Cerebellar nuclear complex (tissue), 1 donor: ENCODE measurements at places on chromosomes 16 and 17.
A peak's percentile ranks its signal among the peaks of the same experiment; 100 is the strongest.

- DNase-seq = no peak
These were observed 139.4 kb downstream of the C16orf78 start for GRCh38 chr16:49513040-49513439.

GRCh38 chr17:50513495-50513894, 5.3 kb downstream of the MYCBPAP start:
- no peak for DNase-seq

- no peak for DNase-seq
These were observed 9.2 kb downstream of the C17orf67 start for GRCh38 chr17:56824503-56824902.

DNA sequence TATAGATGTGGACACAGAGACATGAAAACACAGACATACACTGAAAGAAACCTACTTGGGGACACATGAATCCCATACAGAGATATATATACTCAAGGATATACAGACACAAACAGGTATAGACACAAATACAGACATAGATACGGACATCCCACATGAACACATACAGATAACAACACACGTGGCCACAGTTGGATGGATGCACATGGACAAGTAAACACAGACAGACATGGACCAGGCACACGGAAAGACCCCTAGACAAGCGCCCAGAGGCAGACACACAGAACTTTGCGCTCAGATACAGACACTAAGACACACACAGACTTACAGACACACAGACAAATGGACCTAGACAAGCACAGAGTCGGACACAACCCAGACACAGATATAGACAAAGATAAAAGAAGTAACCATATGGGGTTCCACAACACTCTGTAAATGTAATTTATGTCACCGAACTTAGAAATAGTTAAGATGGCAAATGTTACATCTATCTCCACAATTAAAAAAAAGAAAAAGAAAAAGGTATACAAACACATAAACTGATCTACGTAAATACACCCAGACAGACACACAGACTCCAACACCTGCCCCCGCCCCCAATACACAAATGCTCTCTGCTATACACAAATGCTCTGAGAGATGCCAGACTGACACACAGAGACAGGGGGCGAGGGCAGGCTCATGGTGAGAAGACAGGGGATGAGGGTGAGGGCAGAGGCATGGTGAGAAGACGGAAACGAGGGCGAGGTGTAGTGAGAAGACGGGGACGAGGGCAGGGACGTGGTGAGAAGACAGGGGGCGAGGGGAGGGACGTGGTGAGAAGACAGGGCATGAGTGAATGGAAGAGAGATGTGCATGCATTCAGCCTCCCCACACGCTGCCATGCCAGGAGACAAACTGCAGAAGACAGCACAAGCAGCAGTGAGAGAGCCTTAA, 118.3 kb downstream of the SMG6 start:
- no peak for DNase-seq

GRCh38 chr16:3098459-3099394, at the start of gene ZSCAN10:
Gene ZSCAN10 (minus strand): TSS chr16:3099294. CDS start chr16:3092937, 6,357 bp downstream.
- DNase-seq = no peak

GRCh38 chr16:24346734-24347133, 90.6 kb downstream of the CACNG3 start:
- DNase-seq = no peak

GRCh38 chr17:55722742-55723487, at the start of gene TMEM100:
Gene TMEM100 (minus strand): TSS chr17:55722864. CDS start chr17:55721070, 1,794 bp downstream.
- DNase-seq = no peak

GRCh38 chr17:50816271-50816670, 19.1 kb upstream of the WFIKKN2 start:
- DNase-seq = no peak

- no peak for DNase-seq
These were observed 37.7 kb downstream of the PLCG2 start for GRCh38 chr16:81816793-81817210.

DNA sequence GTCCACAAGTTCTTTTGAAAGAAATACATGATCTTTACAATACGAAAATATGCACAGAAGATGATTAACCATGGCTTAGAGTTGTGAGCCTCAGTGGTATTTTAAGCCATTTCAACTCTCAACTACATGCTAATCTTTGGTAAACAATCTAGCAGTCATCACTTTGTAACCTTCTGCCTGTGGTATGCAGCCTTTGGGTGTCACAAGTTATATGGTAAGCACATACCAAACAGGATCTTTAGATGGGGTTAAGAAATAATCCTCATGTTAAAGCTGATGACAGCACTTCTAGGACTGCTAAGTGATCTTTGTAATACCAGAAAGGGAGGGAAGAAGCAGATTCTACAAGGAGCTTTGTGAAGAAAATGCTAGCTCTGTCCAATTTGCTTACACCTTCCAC, 74.3 kb downstream of the CA4 start:
- DNase-seq = no peak

- DNase-seq = no peak
These were observed 64.4 kb upstream of the LRRC37A3 start for GRCh38 chr17:64983708-64984107.

GRCh38 chr17:81837641-81838040, 2.8 kb upstream of the PPP1R27 start:
- no peak for DNase-seq

DNA sequence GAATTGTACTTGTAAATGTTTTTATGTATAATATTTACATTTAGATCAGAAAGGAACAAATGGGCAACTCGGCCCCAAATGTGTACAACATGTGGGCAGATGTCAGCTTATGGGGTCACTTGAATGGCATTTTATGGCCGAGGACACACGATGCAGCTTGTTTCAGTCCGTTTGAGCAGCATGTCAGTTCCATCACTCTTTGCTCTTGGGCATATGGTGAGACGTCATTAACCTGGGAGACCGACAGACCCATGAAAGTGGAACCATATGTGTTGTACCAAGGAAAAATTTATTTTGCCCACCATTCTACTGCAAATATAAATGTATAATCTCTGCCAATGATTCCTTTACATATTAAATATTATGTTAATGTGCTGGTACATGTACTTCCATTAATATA, 561.9 kb upstream of the SOX9 start:
- no peak for DNase-seq

DNA sequence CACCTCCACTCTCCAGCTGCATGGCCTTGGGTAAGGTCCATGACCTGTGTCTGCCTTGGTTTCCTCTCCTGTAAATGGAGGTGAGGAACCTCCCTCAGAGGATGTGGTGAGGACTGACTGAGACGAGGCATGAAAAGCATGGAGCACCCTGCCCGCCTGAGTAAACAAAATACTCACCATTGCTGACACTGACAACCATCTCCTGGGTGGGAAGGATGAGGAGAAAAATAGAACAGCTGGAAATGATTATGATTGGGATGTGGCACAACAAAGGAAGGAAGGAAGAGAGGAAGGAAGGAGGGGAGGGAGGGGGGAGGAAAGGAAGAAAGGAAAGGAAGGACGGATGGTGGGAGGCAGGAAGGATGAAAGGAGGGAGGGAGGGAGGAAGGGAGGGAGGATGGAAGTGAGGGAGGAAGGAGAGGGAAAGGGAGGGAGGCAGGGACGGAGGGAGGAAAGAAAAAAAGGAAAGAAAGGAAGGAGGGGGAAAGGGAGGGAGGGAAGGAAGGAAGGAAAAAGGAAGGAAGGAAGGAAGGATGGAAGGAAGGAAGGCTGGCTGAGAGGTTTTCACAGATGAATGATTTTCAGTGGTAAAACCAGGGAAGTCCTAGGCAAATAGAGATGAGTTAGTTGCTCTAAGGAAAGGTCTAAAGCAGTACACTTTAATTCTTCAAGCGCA, 276.5 kb upstream of the XYLT1 start:
- no peak for DNase-seq

DNA sequence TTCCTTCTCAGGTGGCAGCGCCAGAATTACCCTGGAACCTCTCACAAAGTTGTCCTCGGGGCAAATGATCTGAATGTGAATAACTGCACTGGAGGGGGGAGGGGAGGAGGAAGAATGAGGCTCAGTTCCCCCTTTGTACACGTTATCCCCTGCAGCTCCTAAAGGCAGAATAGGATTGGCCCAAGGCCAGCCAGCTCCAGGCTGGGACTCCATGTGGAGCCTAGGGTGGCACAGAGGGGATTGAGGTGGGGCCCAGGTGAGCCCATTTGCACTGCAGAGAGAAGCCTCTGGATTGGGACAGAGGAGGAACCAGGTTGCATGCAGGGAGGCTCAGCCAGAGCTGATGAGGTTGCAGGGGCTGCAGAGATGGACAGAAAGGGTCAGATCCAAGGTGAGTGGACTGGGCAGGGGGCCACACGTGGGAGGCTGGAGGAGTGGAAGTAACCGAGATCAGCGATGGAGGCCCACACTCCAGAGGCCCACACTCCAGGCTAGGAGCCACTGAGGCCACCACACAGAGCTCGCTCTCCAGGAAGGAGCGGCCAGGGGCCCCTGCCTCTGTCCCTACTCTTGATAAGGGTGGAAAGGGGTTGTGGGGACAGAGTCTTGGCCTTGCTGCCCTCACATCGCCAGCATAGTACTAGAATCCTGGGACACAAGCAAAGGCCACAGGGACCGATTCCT, 78.6 kb downstream of the RBFOX3 start:
- no peak for DNase-seq

DNA sequence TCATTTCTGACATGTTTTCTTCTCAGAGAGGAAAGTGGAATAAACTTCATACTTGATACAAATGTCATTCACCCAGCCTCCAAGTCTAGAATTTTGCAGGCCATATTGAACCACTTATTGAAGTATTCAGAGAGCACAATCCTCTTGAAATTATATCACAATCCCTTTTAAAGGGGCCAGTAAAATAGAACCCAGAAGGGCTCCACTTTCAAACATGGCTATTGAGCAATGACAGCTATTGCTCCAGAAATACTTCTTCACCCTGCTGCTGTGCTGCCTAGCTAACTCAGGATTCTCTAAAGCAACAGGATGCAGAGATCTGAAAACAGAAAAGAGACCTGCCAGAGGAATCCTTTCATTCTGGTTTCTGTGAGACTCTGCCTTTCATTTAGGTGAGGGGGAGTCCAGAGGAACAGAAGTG, 275.0 kb upstream of the CDH5 start:
- no peak for DNase-seq

DNA sequence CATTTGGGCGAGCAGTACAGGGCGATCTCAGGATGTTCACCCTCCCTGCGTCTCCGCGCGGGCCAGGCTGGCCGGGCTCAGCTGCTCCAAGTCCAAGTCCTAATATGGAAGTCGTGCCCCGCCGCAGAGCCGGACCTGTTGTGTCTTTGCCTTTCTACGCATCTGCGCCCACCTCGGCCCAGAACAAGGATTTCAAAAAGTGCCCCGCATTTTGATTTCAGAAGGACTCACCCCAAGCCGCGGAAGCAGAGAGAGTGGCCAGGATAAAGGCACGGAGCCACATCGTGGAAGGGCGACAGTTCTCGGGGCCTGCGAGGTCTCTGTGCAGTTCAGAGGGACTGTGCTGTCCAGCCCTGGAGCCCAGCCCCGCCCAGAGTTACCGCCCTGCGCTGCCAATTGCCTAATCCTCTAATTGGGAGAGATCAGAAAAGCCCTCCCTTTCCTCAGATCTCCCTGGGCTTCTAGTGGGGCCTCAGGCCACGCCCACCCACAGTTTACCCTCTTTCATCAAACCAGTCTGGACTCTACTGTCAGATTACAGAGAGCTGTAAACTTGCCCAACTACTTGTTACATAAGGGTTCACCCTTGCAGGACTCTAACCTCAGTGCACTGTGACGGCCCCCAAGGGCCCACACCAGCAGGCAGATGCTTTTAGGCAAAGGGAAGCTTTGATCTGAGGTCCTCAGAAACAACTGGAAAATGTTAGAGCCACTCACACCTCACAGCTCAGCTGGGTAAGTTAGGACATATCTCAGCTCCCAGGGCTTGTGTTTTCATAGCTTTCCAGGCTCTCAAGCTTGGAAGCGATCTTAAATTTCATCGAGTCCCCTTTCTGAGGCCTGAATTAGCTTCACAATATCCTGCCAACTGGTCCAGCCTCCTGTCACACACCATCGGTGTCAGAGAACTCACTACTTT, at the start of gene CES1:
Gene CES1 (minus strand): TSS at position 324 of the 919 bp plus-strand sequence. CDS start 41 bp downstream, at position 283.
- DNase-seq = no peak

- DNase-seq = no peak
These were observed 20.8 kb downstream of the GOSR2 start for GRCh38 chr17:46943501-46944393.

- DNase-seq = no peak
These were observed 332.0 kb downstream of the BCAS3 start for GRCh38 chr17:61009663-61010062.

- DNase-seq = no peak
These were observed 974 bp downstream of the GALR2 start for GRCh38 chr17:76075364-76076145.

GRCh38 chr16:51119556-51119955, 31.5 kb downstream of the SALL1 start:
- no peak for DNase-seq

DNA sequence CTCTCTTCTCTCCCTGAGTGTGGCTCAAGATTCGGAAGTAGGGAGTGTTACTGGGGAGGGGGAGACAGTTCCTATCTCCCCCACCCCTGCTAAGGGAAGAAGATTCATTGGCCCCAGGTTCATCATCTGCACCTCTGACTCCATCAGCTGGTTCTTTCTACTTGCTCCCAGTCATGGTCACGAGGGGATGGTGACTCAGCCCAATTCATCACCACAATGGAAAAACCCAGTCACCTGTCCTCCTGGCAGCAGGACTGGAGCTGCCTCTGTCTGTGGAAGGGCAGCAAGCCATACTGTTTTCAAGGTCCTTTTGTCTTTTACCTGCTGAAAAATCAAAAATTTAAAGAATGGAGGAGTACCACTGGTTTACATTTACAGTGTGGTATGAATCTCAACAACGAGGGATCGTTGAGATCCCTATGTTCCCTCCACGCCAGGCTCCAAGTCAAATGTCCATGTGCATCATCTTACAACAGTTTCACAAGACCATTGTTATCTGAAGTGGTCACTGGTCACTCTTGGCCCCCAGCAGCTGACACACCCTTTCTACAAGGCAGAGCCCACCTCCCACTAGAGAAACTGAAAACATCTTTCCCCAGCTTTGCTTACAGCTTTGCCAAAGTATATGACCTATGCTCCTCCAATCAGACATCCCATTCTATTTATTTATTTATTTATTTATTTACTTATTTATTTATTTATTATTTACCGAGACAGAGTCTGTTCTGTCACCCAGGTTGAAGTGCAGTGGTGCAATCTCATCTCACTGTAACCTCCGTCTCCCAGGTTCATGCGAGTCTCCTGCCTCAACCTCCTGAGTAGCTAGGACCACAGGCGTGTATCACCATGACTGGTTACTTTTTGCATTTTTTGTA, 40.4 kb upstream of the NDRG4 start:
- DNase-seq = peak; percentile 27

DNA sequence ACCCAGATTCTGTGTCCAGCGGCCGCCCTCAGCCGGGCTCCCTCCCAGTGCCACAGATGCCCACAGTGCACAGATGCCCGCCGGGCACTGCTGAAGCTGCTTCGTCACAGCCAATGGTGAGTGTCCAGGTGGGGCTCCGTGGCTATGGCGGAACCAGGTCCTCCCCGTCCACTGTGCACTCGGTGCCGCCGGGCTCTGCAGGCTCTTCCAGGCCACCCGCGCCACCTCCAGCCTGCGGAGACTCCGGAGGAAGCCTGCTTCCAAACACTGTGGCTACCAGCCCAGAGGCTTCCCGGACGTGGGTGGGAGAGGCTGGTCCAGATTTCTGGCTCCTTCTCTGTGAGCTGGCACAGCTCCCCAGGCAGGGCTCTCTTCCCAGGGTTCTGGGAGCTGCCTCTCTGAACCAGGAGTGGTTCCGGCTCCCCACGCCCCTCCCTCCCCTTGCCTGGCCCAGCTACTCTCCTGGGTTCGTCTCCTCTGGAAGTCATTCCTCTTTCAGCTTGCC, 2.8 kb upstream of the PYCR1 start:
- DNase-seq = no peak

- DNase-seq = no peak
These were observed 662.0 kb downstream of the WWOX start for GRCh38 chr16:78761427-78761826.
